ENCODE measurements at places on chromosomes 12 and 14.

DNA sequence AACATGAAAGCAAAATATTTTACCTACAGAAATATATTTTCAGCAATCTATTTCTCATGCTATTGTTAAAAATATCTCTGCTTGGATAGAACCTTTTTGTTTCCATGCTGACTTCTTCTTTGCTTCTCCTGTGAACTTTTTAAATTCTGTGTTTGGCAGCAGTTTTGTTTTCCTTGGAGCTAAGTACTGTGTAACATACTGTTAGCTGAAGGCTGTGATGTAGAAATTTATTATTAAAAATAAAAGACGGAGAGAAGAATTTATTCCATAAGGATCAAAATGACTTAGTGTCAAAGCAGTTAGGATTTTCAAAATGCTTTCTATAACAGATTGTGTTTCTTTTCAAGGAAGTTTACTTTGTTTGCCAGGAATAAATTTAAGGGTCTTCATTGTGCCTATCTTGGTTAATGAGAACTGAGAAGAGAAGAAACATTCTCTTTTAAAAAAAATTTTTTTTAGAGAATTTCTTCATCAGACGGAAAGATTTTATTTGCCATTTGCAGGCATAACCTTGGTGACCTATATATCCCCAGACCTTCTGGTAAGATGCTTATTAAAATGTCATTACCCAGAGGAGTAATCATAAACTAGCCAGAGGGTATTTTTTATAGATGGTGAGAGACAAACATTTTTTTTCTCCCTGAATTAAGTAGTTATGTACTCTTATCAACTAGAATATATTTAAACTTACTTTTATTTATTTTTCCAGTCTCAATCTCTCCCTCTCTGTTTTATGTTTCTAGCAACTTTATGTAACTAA is 147.1 kb upstream of the SLCO1C1 start:
- DNase-seq: no peak

- DNase-seq: no peak
Observed at GRCh38 chr12:13193505-13194231, 2.9 kb upstream of the EMP1 start.

- no peak for DNase-seq
Observed at GRCh38 chr12:94762943-94763342, 112.6 kb upstream of the TMCC3 start.

- DNase-seq: no peak
Observed at GRCh38 chr12:48125985-48126384, 6.8 kb downstream of the PFKM start.

- DNase-seq: no peak
Observed at GRCh38 chr12:42750356-42750755, 160.8 kb upstream of the PRICKLE1 start.

DNA sequence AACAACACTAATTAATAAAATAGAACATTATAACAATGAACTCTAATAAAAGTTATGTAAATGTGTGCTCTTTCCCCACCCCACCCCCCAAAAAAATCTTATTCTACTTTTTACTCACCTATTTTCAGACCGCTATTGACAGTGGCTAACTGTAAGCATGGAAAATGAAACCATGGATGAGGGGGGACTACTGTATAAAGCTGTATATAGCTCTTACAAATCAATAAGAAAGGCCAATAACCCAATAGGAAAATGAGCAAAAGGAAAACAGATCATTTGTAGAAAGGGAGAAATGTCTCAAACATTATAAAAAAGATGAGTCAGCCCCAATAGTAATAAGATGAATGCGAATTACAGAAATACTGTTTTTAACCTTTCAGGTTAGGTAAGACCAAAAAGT is 27.4 kb downstream of the YEATS4 start:
- no peak for DNase-seq

DNA sequence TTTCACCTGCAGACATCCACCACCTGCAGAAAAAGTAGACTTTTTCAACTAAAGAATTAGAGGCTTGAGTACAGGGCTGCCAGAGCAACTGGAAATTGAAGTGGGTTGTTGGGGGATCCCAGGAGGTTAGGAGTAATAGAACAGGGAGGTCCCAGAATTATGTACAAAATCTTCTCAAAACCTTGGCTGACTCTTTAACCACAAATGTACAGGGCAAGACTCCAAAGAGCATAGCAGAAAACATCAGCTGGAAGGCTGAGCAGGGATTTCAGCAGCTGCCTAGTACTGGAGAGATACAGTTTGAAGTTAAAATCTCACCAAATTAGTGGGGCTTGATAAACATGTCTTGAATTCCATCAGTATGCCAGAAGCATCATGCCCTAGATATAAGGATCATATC is 191.6 kb downstream of the CRADD start:
- no peak for DNase-seq

- no peak for DNase-seq
Observed at GRCh38 chr12:103913100-103913499, 17.1 kb upstream of the HSP90B1 start.

GRCh38 chr12:123713823-123714585 is 1.9 kb downstream of the ATP6V0A2 start:
- DNase-seq: peak; percentile 52

- no peak for DNase-seq
Observed at GRCh38 chr12:66678338-66679275, at the start of gene GRIP1. Gene GRIP1, minus strand, starts transcription at chr12:66679076. Its CDS starts 172 bp downstream, at chr12:66678904.

GRCh38 chr12:93429448-93429847 is 12.3 kb downstream of the UBE2N start:
- DNase-seq: no peak

DNA sequence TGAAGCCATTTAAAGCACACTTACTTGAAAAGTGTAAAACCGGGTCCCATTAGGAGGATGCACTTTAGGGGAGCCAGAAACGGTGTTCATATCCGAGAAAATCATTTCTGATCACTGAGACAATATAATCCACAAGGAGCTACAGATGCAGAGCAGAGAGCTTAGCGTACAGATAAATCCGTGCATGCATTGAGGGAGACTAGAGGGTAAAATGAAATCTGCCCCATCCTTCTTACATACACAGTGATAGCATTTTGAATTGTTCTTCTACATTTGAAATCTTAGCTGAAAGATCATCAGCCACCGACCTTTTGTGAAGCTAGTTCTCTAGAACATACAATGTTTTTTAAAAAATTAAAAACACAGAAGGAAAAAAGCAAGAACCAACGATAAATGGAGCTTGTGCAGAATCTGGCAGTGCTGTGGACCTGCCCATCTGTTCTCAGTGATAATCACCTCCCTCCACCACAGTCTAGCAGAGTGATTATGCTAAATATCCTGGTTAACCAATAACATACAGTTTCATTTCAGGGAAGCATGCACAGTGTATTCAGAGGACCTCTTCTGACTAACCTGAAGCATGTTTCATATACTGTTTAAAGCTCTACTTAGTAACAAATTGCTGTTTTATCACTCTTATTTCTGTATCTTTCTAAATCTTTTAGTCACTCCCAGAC is 161.1 kb downstream of the PPFIA2 start:
- DNase-seq: no peak

- DNase-seq: no peak
Observed at GRCh38 chr12:69919495-69919894, 94.5 kb downstream of the MYRFL start.

DNA sequence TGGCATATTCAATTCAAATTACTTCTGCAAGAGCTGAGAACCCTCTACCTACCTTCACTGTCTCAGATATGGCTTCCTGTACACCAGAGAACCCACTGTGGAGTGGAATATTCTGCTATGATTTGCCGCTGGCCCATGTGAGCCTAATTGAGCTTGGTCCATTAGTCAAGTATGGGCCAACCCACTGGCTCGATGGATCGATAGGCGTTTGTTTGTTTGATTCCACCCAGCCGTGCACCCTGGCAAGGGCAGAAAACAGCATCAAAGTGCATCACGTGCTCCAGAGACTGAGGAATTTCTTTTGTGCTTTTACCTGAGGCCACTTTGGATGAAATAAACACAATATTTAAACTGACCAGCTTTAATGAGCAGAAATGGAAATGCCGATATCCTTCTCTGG is 426.3 kb downstream of the AACS start:
- DNase-seq: no peak

GRCh38 chr12:16361142-16361783 is 13.8 kb downstream of the MGST1 start:
- DNase-seq: no peak

GRCh38 chr14:51867741-51868140 is 7.3 kb downstream of the GNG2 start:
- no peak for DNase-seq

DNA sequence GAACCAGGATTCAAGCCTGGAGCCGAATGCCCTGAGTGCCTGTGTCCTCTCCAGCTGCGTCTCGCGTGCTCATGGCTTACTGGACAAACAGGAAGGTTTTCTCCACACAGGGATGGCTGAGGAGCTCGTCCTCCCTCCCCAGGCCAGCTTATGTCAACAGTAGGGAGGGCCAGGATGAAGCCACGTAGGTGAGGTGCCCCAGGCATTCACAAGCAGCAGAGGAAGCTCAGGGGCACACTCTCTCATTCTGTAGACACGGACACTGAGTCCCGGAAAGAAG is 49.3 kb downstream of the TRPV4 start:
- no peak for DNase-seq

DNA sequence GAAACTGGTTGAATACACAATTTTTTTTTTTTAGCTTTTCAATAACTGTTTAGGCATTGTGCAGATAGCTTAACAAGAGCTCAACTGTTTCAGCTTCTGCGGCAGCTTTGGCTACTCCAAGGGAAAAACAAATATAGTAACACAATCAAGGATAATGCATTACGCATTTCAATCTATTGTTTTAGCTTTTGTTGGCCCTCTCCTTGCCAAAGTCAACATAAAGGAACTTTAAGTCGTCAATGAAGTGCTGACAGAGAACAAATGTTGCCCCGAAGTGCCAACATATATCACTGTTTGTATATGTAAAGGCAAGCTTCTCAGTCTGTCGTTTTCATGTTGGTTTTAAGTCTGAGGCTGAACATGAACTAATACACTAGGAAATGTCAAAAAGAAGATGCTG is 1087.4 kb upstream of the FLRT2 start:
- DNase-seq: no peak

- no peak for DNase-seq
Observed at GRCh38 chr12:82223426-82223825, 134.8 kb downstream of the CCDC59 start.

- DNase-seq: no peak
Observed at GRCh38 chr14:22668417-22668816, 24.3 kb upstream of the OR6J1 start.

- DNase-seq: no peak
Observed at GRCh38 chr12:94390130-94390485, 69.6 kb downstream of the CEP83 start.

DNA sequence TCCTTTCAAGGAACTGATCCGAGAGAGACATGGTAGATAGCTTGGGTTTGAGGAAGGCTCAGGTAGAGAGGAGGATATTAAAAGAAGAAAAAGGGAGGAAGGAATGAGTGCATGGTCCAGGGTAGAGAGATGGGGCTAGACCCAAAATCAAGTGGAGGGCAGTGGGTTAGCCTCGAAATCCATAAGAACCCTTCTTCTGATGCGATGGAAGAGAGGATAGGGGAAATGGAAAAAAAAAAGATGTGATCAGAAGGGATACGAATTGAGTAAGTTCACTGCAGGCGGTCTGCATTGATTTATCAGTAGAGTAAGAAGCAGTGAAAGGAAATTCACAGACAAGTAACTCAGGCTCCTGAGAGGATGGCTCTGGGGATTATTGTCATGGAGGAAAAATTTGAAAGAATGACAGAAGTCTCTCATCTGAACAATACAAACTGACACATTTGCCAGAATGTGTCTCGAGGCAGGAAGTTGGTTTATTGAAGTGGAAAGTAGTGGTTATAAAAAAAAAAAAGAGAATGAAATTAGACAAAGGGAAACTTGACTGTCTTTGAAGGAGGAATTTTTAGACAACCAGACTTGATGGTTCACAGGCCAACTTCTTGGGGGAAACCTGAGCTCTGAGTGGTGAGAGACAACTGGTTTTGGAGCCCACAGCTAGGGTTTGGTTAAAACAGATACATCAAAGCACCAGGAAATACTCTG is 10.2 kb downstream of the PPFIBP1 start:
- DNase-seq: peak; percentile 13

- DNase-seq: no peak
Observed at GRCh38 chr12:24349051-24349799, 399.8 kb upstream of the SOX5 start.

- DNase-seq: no peak
Observed at GRCh38 chr14:83473416-83474235, 1940.0 kb upstream of the SEL1L start.

DNA sequence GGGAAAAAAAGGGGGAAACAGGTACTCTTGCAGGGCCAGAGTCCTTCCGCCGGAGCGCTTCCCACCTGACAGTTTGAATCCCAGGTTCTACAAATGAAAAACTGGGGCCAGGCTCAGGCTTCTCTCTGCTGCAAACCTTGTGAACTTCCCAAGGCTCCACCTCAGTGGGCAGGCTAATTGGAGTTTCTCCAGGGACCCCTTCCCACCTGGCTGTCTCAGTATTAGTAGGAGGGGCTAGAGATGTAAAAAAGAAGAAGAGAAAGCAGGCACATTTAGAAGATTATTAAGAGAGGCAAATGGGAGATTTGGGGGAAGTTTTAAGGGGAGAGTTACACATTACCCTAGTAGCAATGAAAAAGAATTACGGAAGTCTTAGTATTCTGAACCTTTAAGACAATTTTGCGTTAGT is 20.0 kb upstream of the CLEC2D start:
- DNase-seq: no peak

GRCh38 chr12:14260011-14260993 is 105.2 kb upstream of the ATF7IP start:
- DNase-seq: no peak

GRCh38 chr14:105105158-105105557 is 39.9 kb upstream of the GPR132 start:
- DNase-seq: no peak

DNA sequence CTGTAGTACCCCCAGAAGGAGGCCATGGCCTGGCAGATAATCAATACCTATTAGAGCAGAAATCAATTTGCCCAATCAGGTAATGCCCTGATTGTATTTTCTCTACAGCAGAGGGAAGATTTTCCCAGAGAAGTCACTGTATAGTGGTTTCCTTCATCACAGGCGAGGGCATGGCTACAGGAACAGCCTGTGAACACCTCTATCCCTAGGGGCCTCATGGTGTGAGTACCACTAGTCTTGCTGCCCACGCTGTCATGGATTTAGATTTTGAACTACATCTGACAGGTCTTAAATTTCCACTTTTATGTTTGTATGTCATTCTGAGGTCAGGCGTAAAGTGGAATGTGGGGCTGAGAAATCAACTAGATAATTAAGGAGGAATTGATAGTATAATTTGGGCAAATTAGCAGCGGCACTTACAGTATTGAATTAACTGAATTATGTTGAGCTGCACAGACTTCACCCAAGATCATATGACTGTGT is 42.4 kb upstream of the STXBP6 start:
- no peak for DNase-seq

- DNase-seq: peak; percentile 38
Observed at GRCh38 chr12:105084251-105085250, at the start of gene ALDH1L2. Gene ALDH1L2, minus strand, starts transcription at chr12:105084458. Its CDS starts 22 bp downstream, at chr12:105084436.

GRCh38 chr12:129662234-129662633 is 241.6 kb downstream of the TMEM132D start:
- no peak for DNase-seq

- DNase-seq: no peak
Observed at GRCh38 chr12:89326239-89327040, 25.9 kb downstream of the DUSP6 start.

Data from stimulated activated CD4-positive, alpha-beta T cell treated with anti-CD3 and anti-CD28 coated beads, Interleukin-12 subunit alpha, Interleukin-12 subunit beta, amount 100 ng/mL, for 48 hours (primary cell).